ENCODE measurements at places on chromosomes 4 and X.

- no peak for DNase-seq
These were observed 5.4 kb downstream of the TMPRSS11F start for GRCh38 chr4:68124262-68124661.

- DNase-seq: no peak
These were observed 119.6 kb downstream of the PPP3CA start for GRCh38 chr4:101227715-101228114.

DNA sequence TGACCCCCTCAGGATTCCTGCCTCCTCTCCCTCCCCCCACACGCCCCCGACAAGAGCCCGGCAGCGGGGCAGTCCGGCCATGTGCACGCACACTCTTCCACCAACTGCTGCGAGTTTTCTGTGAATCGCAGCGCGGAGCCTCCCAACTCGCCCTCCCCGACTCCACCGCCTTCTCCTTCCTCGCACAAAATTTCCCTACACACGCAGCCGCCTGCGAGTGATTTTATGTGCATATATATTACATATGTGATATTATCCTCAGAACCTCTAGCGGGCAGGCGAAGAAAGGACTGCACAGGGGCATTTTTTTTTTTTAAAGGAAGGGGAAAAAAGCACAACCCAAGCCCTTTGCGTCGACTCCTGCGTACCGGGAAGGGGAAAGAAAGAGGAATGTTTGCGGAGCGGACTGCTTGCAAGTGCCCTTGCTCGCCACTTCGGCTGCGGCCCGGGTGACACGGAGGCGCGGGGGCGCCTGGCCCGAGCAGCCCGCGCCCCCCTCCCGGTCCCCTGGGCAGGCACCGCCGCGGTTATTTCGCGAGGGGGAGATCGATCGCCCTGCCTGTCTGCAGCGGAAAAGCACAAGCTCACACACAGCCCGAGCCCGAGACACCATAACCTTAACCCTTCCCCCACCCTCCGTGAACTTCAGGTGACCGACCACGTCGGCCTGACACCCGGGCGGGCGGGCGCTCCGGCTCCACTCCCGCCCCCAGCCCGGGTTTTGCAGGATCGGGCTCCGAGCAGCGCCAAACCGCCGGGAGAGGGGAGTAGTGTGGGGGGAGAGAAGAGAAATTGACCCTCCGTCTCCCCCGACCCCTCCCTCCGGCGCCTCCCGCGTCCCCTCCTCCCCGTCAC, 2.3 kb downstream of the ZNF827 start:
- no peak for DNase-seq

- no peak for DNase-seq
These were observed 214.1 kb downstream of the BCOR start for GRCh38 chrX:39883666-39884065.

GRCh38 chr4:1337376-1337831, 9.6 kb upstream of the UVSSA start:
- DNase-seq: no peak

- DNase-seq: no peak
These were observed 159.4 kb upstream of the TENM3 start for GRCh38 chr4:182083671-182084410.

DNA sequence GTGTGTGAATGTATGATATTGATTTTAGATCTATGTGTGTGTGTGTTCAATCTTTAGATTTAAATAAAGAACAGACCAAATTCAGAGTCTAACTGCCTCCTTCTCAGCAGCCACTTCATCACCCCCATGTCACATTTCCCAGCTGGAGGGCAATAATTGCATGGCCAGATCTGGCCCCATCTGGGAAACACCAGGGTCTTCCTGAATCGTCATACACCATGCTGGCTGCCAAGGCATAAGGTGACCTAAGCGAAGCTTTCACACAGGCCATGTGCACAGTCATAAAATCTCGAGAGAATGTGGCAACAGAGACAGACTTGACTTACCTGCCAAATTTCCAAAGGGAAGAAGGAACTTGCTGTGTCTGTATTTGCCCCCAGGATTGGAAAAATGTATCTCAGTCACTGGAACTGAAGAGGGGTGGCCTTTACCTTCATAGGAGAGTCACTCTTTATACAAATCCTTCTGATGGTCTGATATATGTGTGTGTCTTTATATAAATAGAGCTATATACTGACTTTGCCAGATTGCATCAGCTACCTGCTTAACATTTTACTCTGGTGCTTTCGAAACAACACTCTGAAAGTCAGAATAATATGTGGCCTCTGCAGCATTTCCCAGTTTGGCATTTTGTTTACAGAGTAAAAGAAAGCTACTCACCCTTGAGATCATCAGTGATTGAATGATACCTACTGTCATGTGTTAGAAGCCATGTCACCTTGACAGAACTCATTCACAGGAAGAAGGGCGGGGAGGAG, at the start of gene PLAC1:
PLAC1 (minus strand) TSS at position 470 of the 758 bp plus-strand sequence. CDS start 91,789 bp downstream, outside the sequence.
- DNase-seq: no peak

- no peak for DNase-seq
These were observed 591 bp upstream of the ACSL4 start for GRCh38 chrX:109733613-109734083.

GRCh38 chrX:9525511-9526248, 60.8 kb downstream of the TBL1X start:
- DNase-seq: no peak

DNA sequence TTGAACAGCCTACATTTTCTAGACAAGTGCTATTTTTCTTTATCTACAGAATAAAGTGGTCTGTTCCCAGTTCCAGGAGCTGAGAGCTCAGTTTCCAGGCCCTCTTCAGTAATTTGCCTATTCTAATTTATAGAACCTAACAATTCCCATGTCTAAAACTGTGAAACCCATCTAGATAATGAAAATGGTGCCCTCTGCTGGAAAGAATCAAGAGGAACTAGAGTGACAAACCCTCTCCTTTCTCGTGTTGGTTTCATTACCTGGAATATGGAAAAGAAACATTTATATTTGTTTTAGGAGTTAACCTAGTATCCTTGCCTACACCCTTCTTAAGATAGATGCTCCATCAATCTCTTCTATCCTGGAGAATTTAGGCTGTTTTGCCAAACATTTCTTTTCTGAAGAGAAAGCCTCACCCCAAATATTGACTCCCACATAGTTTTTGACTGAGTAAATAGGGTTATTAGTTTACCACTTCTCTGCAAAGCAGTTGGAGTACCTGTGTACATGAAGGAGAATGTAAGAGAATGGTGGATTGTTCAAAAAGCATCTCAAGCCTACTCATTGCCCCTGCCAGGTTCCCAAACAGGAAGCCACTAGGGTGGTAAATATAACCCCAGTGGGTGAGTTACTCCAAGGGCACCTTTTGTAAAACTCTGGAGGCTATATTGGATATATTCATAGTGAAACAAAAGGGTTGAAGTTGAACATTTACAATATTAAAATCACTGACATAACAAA, 121.6 kb downstream of the RASL11B start:
- no peak for DNase-seq

- no peak for DNase-seq
These were observed 2.0 kb upstream of the RIPPLY1 start for GRCh38 chrX:106905064-106905708.

GRCh38 chrX:48022738-48023137, 15.9 kb downstream of the SPACA5 start:
- DNase-seq: no peak

DNA sequence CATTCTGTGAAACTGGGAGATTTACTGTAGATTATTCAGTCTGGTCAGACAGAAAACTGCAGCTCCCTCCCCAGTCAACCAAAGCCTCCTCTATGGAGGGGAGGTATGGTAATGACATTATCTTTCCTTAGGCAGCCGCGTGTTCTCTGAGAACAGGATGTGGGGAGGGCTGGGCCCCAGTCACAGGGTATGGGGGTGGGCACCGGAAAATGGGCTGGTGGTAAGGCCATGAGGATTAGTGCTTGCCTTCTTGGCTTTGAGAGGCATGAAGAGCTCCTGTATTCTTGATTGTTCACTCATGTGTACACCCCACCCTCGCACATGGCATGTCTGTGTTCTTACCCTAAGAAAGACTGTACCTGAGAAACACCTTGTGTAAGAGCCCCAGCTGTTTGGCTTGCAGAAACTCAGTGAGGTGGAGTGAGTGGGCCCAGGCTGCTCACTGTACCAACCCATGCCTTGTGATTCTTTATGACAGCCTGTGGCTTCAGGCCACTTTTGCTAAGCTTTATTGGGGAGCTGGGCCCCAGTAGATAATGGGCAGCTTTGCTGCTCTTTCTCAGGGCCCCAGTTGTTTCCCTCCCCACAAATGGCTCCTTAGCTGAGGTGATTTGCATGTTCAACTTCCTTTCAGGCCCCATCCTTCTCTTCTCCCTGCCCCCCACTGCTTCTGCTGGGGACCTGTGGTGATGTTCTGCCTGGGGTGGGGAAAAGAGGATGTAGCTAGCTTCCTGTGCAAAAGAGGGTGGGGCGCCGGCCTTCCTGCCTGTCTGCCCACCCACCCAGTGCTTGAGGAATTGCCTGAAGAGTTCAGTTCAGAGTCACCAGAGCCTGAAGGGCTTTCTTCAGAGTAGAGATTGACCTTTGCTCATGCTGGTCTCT, 30.7 kb downstream of the MSN start:
- no peak for DNase-seq

DNA sequence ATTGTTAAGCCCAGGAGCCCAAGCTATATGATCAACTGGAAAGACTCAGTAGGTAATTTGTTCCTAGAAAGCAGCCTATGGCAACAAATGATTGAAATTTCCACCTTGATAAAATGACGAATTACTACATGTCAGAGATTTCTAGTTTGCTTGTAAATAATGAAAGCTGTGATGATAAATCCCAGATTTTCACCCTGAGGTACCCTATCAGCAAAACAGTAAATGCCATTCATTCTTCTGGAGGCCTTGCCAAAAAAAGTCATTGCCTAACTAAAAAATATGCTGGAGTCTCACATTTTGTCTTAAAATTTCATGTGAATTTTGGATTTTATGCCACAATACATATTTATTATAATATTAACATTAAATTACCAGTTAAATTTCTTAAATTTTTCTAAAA, 71.3 kb downstream of the PPEF2 start:
- no peak for DNase-seq

GRCh38 chr4:152643153-152644035, 36.4 kb downstream of the TMEM154 start:
- DNase-seq: no peak

DNA sequence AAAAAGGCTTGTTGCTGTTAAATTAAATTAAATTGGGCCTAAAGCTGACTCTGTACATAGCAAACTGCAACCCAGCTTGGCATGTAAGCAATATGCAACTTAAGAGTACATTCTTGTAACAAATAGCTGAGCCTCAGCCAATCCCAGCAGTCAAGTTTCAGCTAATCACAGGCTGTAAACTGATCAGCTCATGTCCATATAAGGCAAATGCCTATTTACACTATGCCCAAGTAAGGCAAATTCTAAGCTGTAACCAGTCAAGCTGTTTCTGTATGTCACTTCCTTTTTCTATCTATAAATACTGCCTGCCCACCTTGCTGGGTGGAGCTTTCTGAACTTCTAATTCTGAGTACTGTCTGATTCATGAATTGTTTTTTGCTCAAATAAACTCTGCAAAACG, 429.1 kb upstream of the FTHL17 start:
- DNase-seq: no peak

GRCh38 chrX:70481471-70482270, 37.0 kb downstream of the DLG3 start:
- no peak for DNase-seq

GRCh38 chr4:41505161-41505661, 32.7 kb upstream of the LIMCH1 start:
- DNase-seq: no peak

- DNase-seq: no peak
These were observed 408.3 kb downstream of the PPARGC1A start for GRCh38 chr4:23481566-23481965.
